Panc1 (cell line): ENCODE measurements at places on chromosomes 7 and 10. TPM values are rescaled to one million over a fixed set of nuclear protein-coding genes. Genes with fewer than 3 reads are reported as not detected.

DNA sequence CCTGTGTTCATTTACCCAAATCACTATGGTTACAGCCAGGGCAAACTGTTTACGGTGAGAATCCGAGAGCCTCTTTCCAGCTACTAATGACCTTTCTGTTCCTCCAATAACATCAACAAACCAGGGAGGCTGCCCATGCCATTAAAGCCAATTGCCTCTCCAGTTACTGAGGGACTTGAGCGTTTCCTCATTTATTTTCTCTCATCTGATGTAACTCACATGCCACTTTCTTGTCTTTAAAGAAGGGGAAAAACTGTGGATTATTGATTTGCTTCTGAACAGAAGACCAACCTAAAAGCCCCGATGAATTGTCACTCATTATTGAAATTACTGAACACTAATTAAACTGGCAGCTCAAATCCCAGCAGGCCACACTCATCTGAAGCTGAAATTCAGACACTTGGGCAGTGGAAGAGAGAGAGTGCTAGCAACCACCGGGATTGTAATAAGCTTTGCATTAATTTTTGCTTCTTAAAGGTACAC, 595.8 kb upstream of the MKI67 start:
- no peak for DNase-seq

- no peak for DNase-seq
These were observed 17.6 kb upstream of the ORC5 start for GRCh38 chr7:104225451-104225850.

DNA sequence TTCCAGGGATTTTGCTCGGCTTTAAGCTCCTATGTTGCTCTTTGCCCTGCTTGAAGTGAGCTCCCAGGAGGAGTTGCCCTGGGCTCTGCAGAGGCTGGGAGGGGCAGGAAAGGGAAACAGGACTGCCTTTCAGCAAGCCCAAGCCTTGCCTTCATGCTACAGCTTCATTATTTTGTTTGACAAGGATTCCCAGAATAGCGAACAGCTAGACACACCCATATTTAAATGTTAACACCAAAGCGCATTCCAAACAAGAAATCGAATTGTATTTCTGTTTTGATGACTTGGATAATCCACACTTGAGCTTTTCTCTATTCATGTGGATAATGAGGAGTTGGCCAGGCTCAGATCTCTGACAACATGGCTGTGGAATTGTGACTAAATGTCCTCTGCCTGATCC, 6.3 kb downstream of the KIAA1217 start:
- DNase-seq: no peak

The CLDN4 gene
- total RNA-seq: 295 TPM

- no peak for DNase-seq
These were observed 10.8 kb downstream of the SEMA3A start for GRCh38 chr7:84183741-84184140.

The IMMP2L gene
- 8.8 TPM for total RNA-seq

GRCh38 chr7:47092336-47092735, 489.6 kb downstream of the TNS3 start:
- DNase-seq: no peak

DNA sequence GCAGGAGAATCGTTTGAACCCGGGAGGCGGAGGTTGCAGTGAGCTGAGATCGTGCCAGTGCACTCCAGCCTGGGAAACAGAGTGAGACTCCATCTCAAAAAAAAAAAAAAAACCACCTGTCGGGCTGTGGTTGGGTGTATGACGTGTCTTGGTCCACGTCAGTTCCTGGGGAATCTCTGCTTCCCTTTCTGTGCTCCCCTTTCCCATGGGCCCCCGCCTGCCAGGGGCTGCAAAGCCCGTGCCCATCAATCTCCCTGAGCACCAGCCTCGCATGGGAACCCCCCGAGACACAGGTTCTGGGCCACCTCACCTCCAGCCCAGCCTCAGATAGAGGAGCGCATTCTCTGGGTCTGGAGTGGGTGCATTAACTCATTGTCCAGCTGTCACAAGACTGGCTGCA, 2.3 kb upstream of the SH2B2 start:
- no peak for DNase-seq

DNA sequence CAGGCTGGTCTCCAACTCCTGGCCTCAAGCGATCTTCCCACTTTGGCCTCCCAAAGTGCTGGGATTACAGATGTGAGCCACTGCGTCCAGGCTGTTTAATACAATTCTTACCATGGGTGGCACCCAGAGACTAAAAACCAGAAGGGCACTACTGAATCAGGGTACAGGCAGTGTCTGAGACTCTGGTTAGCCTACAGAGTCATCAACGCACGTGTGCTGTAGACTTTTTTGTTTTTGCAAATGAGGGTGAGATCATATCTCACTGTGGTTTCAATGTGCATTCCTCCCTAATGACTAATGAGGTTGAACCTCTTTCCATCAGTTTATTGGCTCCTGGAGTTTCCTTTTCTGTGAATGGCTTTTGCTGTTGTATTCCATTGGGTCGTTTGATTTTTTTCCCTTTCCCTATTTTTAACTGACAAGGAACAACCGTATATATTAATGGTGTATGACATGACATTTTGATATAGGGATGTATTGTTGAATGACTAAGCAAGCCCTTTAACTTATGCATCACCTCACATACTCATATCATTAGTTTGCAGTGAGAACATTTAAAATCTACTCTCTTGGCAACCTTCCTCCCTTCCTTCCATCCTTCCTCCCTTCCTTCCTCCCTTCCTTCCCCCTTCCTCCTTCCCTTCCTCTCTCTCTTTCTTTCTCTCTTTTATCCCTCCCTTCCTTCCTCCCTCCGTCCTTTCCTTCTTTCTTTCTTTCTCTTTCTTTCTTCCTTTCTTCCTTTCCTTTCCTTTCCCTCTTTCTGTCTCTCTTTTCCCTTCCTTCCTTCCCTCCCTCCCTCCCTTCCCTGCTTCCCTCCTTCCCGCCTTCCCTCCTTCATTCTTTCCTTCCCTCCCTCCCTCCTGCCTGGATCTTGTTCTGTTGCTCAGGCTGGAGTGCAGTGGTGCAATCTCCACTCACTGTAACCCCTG, 9.3 kb upstream of the TMEM270 start:
- peak; percentile 100 for DNase-seq

DNA sequence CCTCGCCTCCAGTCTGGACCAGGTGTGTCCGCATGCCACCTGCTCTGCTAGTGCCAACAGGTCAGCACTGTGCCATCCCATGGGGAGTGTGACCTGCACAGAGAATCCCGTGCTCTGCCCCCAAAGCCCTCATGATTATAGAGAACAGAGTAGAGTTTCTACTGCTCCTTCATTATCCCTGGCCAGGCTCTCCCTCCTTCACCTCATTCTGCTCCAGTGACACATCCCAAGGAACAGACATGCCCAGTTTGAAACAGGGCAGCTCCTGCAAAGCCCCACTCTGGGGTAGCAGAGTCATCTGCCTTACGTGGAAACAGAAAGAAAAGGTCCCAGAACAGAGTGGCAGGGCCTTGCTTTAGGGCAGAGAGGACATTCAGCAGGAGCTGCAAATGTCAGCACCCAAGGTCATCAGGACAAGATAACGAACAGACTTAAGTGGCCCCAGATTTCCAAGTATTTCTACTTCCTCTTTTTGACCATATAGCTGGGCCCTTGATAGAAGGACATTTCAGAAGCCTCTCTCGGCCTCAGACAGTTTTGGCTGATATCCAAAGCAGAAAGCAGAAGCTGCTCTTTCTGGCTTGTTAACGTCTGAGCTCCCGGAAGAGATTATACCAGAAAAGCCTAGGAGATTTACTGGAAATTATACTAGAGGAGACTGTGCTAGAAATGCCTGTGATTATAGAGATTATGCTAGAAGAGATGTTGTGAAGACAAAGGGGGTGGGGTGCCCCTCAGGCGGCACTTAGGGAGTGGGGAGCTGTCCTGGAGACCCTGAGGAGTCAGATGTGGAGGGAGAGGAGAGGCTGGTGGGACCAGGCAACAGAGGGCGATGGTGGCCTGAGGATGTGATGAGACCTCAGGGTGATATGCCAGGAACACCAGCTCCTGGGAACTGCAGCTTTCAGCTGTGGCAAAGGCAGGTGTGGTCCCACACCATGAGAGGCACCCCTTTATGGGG, 12.6 kb downstream of the TMEM176B start:
- DNase-seq: no peak

The RTKN2 gene
- total RNA-seq: 21.3 TPM

DNA sequence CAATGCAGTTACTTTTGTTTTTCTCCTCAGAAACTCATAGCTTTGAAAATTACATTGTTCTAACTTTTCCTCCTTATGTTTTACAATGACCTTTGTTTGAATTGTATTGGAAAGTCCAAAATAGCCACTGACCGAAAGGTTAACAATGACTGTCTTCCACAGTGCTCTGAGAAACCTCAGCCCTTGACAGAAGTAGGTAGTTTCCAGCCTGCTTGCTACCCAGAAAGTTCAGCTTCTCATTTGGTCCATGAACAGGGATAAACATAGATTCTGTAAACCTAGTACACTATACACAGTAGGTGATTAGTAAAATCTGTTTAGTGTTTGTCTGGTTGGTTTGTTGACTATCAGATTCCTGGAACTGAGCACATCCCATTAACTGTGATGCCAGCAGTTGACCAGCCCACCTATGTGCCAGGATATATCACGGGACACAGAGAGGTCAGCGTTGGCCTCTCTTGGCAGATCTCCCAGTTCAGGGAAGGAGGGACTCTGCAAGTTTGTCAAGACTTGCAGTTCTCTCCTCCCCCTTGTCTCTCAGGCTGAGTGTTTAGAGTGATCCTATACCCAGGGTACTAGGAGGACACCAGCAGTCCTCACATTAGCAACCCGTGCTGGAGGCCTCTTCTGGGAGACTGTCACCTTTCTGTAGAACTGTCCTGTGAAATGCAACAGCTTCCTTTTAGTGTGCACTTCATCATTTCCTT, 297.6 kb downstream of the ARHGAP12 start:
- no peak for DNase-seq

GRCh38 chr10:132388891-132389432, 8.0 kb upstream of the PWWP2B start:
- DNase-seq: no peak

The MYL10 gene
- not detected for total RNA-seq

DNA sequence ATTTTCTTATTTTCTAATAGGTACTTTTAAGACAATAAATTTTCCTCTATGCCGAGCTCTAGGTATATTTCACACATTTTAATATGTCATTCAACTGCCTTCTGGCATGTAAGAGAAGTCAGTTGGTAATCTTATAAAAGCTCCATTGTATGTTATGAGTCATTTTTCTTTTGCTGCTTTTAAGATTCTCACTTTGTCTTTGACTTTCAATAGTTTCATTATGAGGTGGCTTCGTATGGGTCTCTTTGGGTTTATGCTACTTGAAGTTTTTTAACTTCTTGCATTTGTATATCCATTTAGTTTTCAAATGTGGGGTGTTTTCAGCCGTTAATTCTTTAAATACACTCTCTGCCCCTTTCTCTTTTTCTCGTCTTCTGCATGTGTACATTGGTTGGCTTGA, 80.5 kb downstream of the ABCA13 start:
- DNase-seq: no peak

The ARHGEF5 gene
- 37.1 TPM for total RNA-seq

DNA sequence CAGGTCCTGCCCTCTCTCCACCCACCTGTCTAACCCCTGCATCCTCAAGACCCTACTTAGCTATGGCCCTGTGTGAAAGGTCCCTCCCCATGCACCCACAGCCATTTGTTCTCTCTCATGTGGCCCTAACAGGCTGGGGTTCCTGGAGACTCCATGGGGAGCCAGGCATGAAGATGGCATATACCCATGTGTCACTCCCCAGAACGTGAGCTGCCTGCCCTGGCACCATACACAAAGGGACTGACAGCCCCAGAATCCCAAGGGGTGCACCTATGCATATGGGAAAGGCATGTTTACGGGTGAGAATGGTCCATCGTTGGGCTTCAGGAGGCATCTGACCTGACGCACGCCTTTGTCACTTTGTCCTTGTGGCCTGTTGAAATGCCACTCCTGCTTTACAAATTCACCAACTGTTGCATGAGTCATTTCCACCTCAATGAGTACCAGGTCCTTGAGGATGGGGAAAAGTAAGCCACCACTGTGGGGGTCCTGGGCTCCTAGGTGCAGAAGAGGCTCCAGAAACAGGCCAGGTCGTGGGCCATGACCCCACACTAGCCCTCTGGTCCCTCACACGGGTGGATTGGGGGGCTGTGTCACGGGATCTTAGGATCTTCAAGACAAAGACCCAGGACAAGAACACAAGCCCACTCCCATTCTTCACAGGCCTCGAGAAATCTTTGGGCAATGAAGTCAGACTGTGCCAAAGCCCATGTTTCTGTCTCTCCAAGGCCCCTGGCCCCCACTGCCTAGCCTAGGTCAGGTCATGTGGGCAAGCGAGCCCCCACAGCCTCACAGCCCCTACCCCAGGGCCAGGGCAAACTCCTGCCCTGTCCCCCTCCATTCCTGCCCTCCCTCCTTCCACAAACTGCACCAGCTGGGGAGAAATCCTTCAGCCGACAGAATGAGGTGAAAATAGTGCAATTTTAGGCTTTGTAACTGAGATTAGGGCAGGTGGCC, 8.6 kb downstream of the GPRIN2 start:
- no peak for DNase-seq

DNA sequence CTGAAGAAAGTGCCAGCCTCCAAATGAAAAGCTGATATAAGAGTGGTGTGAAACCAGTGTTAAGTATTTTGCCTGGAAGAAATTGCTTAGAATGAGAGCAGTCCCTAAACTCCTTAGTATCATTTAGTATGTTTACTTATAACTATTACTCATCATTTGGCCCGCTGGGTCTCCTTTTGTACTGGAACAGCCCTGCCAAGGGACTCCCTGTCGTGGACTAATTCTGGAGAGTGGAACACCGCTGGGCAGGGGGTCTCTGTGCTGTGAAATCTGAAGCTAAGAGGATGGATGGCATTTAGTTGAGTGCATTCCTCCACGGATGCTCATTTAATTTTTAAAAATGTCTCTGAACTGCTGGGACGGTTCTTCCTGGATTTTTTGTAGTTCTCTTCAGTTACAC, 889.9 kb upstream of the C7orf33 start:
- no peak for DNase-seq

GRCh38 chr10:59793919-59794318, 40.7 kb upstream of the MRLN start:
- no peak for DNase-seq

DNA sequence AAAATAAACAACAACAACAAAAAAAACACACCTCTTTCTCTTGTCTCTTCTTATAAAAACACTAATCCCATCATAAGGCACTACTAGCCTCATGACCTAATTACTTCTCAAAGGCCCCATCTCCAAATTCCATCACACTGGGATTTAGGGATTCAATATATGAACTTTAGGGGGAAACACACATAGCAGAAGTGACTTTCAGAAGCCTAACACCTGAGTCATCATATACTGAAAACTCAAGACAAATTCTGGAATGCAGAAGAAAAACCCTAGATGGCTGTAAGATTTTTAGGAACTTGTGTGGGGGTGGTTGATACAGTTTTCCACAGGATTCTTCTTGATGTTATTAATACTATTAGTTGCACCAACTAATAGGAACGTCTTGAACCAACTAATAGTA, 33.7 kb upstream of the CSTF2T start:
- no peak for DNase-seq

GRCh38 chr7:42479816-42480633, 243.0 kb upstream of the GLI3 start:
- no peak for DNase-seq

The METTL2B gene
- total RNA-seq: 43.6 TPM

The ASCC1 gene
- total RNA-seq: 114 TPM

GRCh38 chr7:23298141-23298881, 828 bp upstream of the MALSU1 start:
- DNase-seq: no peak
